ENCODE measurements at places on chromosomes 7 and 10. TPM values are rescaled to one million over a fixed set of nuclear protein-coding genes. Genes with fewer than 3 reads are reported as not detected.

DNA sequence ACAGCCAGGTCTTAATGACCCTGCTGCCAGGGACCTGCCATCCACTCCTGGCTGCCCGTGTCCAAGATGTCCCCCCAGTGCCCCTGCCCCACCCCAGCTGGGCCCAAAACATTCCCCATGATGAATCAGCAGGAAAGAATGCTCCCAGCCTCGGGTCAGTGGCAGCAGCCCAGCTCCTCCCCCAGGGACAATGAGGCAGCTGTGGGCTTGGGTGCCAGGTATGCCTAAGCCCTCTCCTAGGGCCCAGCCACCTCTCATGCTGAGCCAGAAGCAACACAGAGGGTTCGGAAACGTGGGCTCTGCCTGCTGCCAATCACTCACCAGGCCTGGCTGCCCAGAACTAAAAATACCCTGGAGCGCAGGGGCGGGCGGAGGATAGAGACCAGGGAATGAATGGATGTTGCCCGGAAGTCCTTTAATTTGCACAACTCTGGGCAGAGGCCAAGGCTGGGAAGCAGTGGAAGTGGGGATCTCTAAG lies 1.5 kb upstream of the LOXL4 start:
- DNase-seq, result no peak

DNA sequence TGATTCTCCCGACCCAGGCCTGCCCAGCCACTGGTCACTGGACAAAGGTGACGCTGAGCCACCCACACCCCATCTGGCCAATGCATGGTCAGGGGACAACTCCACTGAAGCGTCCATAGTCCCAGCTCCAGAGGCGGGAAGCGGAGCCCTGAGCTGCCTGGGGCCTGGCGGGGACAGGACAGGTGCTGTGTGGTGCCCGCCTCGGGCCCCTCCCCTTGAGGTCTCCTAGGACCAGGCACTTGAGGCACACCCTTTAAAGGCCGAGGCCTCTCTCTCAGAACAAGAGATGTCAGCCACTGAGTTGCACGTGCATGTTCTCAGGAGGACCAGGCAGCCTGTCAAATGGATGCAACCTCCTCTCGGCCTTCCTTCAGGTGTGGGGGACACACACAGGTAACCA lies 52.5 kb upstream of the PPP2R2D start:
- no peak for DNase-seq

- no peak for DNase-seq
Observed at GRCh38 chr7:106405697-106406141, 120.9 kb upstream of the NAMPT start.

DNA sequence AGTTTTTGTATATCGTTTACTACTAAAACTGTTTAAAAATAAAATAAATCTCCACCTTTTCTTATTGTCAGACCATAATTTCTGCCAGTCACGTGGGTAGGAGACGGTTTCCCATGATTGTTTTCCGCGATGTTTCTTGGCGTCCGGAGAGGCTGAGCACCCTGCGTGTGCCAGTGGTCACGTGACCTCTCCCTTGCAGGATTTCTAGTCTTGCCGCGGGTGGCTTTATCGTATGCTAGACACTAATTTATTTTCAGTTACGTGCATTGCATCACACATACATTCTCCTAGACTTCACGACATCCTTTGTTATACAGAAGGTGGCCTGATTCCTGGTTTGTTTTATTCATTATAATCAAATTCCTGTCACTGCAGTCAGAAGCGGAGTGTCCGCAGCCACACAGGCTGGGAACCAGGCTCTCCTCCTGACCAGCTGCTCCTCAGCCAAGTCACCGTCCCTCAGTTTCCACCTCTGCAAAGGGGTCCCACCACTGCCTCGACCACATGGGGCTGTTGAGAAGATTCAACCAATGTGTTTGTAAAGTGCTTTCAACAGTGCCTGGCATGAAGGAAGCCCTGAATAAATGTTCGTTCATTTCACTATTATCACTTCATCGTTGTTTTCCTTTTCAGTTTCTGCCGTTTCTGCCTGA lies 203.2 kb upstream of the PPP2R2D start:
- no peak for DNase-seq

GRCh38 chr10:80600256-80600655 lies 62.6 kb downstream of the SH2D4B start:
- DNase-seq, result no peak

- DNase-seq, result no peak
Observed at GRCh38 chr10:105793071-105793470, 1152.0 kb downstream of the SORCS3 start.

The CYP26C1 gene
- total RNA-seq, result 0.32 TPM

The MINDY4 gene
- 0.82 TPM for total RNA-seq

GRCh38 chr10:51159841-51160240 lies 85.6 kb downstream of the PRKG1 start:
- no peak for DNase-seq

GRCh38 chr7:154484406-154484805 lies 432.2 kb downstream of the DPP6 start:
- no peak for DNase-seq

- no peak for DNase-seq
Observed at GRCh38 chr10:60979667-60980104, 35.7 kb upstream of the RHOBTB1 start.

The BHLHA15 gene
- not detected for total RNA-seq

GRCh38 chr10:6394084-6394483 lies 186.0 kb downstream of the PRKCQ start:
- no peak for DNase-seq

The RSPH10B gene
- total RNA-seq, result not detected

DNA sequence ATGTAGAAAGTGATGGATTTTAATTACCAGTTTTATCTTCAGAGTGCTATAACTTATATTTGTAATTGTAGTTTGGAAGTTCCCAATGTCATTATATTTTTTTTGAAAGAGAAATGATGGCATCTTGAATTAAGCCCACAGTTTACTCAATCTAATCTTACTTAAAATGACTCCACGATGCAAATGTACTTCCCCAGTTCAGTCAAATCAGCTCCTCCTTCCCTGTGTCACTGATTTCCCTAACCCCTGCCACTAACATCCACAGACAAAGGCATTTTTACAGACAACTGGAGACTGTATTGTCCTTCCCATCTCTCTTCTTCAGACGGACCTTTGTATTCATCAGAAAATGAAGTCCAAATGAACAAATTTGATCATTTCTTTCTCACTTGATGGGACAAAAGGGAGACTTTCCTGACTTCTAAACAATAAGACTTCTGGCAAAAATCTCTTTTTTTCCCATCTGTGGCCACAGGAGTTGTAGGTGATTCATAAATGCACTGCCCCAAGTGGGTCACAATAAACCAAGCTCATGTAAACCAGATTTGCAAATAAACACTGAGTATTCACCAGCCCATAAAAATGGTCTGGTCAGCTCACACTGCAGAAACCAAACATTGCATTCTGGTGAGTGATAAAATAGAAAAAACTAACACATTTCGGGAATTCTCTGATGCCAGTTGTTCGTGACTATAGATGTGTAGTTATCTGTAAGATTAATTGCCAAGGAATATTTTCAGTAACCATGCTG lies 162.9 kb downstream of the FANK1 start:
- no peak for DNase-seq

GRCh38 chr7:69245646-69246045 lies 352.6 kb upstream of the AUTS2 start:
- DNase-seq, result no peak

The POU6F2 gene
- 0.24 TPM for total RNA-seq

DNA sequence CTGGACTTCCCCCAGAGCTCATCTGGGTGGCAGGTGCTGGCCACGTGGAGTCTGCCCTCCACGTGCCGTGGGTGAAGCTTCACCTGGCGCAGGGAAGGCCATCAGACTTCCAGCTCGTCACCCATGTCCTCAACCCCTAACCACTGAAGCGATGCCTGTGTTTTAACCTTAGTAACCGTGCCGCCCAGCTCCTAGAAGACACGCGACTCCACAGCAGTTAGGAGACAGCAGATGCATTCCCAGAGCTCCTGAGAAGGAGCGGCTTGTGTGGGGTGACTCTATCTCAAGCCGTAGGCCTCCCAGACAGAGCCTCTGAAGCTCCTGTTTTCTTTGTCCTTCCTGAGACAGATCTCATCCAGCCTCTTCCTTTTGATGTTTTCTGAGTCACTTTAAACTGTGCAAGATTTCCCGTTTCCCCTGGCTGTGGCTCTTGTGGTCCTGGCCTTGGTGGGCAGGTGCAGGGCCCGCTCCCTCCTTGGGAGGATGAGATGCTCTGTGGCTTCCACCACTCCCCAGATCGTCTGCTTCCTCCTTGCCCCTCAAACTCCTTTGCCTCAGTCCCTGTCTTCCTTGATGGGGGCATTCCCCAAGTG lies 41.4 kb upstream of the AP5Z1 start:
- DNase-seq, result no peak

- no peak for DNase-seq
Observed at GRCh38 chr10:133474665-133475424, 21.1 kb downstream of the SCART1 start.

The PTF1A gene
- total RNA-seq, result not detected

DNA sequence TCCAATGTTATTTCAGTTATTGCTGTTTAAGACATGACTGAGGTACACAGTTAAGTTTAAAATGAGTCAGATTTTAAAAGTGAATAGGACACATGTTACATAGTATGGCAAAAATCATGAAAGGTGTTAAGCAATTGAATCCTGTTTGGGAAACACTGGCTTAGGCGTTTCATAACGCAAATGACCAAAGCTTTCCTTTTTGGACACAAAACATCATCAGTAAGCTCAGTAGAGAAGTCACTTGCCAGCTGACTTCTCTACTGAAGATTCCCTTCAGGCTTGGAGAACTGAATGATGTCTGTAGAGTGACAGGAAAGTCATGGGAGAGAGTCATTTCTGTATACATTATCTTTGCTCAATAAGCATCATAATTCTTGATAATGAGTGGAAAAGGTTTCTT lies 64.4 kb upstream of the RSBN1L start:
- DNase-seq, result no peak

The SPAG6 gene
- not detected for total RNA-seq

The NEUROG3 gene
- not detected for total RNA-seq

DNA sequence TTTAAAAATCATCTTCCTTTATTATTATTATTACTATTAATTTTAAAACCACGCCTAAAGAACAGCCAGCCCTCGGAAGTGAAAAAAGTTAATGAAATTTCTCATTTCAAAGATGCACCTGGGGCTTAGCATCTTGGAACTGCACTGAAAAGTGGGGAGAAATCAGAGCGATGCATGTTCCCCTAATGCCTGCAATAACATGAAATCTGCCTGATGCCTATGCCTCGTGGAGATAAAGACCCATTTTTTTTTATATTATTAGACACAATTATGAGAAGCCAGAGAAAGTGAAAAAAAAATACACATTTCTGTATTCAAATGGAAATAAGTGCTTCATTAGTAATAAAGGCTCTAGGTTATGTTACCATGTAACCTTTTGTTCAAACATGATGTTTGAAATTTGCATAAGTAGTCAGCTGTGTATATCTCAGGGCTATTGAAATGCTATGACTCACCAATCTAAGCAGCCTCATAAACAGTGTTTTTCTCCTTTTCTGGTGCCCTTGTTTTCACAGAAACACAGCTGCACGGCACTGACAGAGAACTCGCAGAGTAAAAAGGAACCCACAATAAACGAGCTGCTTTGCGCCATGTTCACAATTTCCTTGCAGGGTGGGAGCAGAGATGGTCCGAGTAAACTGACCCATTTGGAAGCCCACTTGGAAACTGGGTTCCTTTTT lies 175.8 kb upstream of the PRKCQ start:
- no peak for DNase-seq

DNA sequence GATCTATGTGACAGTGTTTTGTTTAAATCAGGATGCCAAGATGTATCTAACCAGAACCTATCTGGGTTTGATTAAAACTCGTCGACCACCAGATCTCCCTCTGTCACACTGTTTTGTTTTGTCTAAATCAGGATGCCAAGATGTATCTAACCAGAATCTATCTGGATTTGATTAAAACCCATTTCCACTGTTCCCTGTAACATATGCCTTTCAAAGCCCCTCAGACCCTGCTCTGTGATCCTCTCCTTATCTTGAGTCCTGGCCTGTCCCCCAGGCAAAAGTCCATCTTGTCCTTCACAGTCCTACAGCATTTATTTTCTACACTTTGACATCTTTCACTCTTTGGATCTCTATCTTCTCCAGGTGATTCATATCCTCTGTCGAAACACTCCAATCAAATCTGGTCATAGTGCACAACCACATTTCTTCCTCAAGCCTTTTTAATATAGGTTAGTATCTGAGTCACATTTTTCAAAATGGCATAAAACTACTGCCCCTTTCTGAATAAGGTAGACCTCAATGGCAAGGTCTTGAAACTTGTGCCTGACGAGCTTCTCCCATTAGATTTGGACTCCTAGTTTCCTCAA lies 32.5 kb downstream of the ERLIN1 start:
- DNase-seq, result no peak

- DNase-seq, result no peak
Observed at GRCh38 chr10:67816719-67817118, 21.3 kb downstream of the DNAJC12 start.

GRCh38 chr7:127819975-127820731 lies 168.2 kb downstream of the SND1 start:
- DNase-seq, result no peak

DNA sequence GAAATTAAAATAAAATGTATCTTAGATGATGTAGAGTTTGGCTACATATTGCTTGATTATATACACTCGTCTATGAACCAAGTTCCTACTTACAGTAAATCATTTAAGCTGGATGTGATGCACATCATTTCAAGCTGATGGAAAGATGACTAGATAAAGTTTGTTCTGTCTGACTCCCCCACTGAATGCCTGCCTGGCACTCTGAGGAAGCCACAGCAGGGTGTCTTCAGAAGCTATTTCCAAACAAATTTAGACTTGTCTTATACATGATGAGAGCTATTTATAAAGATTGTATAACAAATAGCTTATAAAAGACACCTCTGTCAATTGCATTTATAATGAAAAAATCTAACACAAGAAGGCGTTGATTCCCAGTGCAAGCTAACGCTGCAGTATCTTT lies 741.4 kb downstream of the MAGI2 start:
- no peak for DNase-seq

- no peak for DNase-seq
Observed at GRCh38 chr7:116062666-116063065, 32.1 kb upstream of the TFEC start.

DNA sequence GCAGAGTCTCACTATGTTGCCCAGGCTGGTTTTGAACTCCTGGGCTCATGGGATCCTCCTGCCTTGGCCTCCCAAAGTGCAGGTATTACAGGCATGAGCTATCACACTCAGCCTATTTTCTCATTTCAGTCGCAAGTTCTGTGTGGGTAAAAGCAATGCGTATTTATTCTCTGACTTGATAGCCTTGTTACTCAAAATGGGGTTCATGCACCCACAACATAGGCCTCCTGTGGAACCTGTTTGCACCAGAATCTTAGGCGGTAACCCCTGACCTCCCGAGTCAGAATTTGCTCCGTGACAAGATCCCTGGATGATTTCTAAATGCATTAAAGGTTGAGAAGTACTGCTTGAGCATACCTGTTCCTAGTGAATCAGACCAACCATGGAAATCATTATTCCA lies 7.3 kb downstream of the IL2RA start:
- no peak for DNase-seq

The LRRD1 gene
- total RNA-seq, result not detected

The SPDYE16 gene
- 0.88 TPM for total RNA-seq
